T-cell (primary cell): ENCODE measurements at places on chromosomes 11 and 22.

DNA sequence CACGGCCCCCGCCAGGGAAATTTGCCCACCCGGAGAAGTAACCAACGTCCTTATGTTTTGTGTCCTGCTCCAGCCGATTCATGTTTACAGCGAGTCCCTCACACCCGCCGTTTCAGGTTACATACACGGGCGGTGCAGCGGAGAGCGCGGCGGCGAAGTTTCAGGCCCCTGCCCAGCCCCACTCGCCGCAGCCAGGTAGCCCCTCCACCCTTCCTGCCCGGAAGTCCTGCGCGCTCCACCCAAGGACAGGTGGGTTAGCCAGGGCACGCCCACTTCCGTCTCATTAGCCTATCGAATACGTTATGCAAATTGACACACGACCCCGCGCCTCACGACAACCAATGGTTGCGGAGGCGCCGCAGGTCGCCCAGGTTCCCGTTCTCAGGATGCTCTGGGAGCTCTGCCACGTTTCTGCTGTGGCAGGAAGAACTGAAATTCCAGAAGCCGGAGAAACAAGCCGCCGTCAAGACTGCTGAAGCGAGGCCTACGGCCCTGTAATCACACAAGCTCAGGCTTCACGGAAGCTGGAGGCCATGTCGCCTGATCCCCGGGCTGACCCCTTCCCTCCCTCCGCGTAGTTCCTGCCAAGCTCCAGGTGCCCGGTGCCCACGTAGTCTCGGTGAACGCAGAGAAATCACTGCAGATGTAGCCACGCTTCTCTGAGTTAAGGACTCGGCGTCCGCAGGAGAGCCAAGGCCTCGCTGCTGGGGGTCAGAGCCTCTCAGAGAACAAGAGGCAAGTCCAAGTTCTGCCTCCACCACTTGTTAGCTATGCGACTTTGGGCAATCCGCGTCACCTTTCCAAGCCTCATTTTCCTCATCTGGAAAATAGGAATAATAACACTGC is 22.4 kb upstream of the MYH9 start:
- DNase-seq = peak; percentile 63

DNA sequence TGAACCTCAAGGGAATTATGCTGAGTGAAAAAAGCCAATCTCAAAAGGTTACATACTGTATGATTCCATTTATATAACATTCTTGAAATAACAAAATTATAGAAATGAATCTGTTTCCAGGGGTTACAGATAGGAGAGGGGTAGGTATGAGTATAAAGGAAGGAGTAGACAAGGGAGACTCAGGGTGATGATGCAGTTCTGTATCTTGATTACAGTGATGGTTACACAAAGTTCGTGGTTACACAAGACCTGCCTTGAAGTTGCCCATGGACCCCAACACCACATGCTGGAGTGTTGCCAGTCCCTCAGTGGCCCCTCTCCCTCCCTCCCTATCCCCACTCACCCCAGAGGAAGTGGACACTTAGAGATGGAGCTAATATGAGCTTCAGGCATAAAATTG is 20.3 kb downstream of the STK33 start:
- no peak for DNase-seq

GRCh38 chr11:117314840-117315239 is 1.2 kb downstream of the BACE1 start:
- no peak for DNase-seq

DNA sequence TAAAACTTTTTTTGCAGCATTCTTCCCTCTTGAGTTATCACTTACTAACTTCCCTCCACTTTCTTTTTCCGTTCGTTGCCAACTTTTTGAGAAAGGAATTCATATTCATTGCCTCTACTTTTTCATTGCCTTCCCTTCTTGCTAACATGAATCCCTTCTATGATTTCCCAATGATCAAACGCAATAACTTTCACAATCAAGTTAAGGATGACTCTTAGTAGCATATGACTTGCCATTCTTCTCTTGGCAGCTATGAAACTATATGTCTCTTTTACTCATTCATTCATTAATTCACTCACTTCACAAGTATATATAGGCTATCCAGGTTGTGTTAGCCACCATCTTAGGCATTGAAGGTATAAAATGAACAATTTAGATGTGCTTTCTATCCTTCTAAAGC is 16.6 kb upstream of the ARHGAP20 start:
- DNase-seq = no peak

GRCh38 chr11:121716060-121716459 is 263.3 kb upstream of the SORL1-AS1 start:
- DNase-seq = no peak

DNA sequence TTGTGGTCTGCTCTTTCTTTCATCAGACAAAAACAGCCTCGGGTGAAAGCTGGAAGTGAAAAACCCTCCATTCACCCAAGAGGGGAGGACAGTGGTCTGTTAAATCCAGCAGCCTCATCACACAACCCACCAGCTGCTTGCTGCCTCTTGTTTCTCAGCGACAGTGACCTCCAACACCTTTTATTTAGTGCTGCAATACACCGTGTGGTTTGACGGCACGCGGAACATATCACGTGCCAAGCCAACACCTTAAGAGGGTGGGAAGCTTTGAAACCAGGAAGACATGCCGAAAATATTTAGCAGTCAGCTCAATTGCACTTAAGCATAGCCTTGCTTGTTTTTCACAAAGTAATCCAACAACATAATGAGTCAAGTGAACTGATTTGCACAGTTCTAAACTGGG is 39.8 kb upstream of the POGLUT3 start:
- peak; percentile 36 for DNase-seq

DNA sequence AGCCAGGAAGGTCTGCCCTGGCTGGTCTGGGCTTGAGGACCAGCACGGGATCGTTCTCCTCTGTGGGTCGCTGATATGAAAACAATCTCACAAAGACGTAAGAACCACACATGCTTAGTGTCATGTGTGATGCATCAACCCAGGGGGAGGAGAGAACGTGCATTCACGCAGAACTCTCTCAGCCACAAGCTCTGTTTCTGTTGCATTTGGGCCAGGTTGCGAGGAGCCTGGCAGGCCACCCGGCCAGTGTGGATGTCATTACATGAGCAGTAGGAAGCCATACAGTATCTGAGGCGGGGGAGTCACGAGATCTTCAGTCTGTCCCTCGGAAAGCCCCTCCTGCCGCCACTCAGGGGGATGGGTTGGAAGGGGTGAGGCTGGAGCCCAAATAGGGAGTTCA is 53.1 kb upstream of the KCNQ1OT1 start:
- no peak for DNase-seq

DNA sequence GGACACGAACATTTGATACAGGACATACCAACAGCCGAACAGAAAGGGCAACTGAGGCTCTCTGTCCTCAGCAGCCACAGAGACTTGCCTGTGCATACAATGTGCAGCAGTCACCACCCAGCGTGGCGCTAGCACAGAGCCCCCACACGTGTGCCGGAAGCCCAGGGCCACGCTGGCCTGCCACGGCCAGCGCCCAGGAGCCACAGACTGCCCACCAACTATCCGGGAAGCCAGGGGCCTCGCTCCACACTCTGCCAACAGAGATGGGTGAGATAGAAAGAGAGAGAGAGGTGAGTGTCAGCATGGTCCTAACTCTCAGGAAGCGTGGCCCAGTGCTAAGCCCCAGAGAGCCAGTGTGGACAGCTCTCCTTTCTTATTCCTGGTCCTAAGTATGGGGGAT is 11.7 kb downstream of the TMPRSS5 start:
- no peak for DNase-seq

DNA sequence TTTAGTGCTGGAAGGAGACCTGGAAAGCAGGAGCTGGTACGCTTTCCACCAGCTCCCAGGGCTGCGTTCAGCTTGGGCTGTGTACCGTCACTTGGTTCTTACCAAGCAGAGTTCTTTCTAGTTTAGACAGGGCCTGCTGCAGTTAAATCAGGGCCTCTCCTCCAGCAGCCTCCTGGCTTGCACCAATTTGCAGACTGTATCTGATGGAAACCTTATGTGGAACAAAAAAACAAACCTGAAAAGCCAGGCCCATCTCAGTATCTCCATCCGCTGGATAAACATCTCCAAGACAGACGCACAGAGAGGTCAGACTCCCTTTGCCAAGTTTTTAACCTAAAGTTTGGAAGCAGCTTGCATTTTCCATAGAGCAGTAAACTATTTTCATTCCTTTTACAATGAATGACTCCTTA is 288.6 kb upstream of the SORL1-AS1 start:
- DNase-seq = no peak

DNA sequence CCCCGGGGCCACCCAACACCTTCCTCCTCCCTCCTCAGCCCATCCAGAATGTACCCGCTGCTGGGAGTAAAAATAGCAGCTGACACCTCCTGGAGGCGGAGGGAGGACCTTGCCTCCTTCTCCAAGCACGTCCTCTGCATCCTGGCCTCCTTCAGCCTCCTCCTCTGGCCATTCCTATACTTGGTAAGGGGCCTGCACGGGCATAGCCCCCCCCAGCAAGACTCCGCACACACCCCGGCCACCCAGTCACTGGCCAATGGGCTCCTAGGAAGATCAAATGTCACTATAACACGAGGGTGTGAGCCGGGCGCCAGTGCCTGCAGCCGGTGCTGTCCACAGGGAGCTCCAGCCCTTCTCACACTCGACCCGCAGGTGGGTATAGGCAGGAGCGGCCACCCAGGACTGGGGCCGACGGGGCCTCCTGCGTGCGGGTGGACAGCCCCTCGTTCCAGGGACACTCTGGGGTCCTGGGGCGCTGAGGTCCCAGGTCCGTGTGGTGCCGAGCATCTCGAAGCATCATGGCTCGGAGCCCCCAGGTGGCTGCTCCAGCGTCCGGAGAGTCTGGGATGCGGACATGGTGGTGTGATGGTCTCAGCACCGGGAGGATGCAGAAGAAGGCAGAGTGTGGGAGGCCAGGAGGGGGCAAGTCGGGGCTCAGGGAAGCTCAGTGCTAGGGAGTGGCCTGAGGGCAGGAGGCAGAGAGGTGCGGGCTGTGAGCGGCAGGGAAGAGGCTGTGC is at the start of gene TNNT3:
TSS of gene TNNT3 (plus strand) at position 313 of the 737 bp plus-strand sequence. CDS start 3,172 bp downstream, outside the sequence.
- no peak for DNase-seq

DNA sequence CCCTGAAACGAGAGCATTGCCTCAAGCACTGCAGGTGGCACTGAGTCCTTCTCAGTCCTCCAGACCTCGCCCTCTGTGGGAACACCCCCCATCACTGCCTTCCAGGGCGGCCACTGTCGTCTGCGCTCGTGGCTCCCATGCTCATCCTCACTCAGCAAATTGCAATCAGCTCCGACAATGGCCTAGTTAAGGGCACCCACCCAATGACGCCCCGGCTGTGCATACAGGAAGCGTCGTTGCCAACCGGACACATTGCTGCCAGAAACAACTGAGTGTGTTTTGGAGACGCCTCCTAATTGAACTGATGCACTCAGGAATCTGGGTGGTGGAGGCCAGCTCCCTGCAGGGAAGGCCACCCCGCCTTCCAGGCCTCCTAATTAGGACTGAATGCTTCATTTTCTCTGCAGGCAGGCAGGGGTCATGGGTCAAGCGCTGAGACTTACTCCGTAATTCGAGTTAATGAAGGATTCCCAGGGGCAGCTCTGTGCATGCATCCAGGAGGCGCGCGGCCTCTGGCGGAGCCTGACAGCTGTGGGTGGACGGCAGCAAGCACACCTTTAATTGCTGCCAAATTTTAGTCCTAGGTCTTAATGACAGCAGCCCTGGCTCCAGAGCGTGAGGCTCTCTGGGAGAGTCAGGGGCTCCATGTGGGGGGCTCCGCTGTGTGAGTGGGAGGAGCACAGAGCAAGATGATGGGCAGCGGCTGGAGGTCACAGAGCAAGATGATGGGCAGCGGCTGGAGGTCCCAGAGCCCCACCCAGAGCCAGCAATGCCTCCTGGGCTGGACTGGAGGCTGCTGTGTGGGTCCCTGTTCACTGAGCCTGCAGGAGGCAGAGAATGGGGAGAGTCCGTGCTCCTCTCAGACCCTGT is 199.0 kb downstream of the BRD1 start:
- no peak for DNase-seq

GRCh38 chr22:20095521-20095920 is 15.5 kb downstream of the DGCR8 start:
- no peak for DNase-seq

- no peak for DNase-seq
Measured at GRCh38 chr11:111851636-111852035, 19.7 kb downstream of the ALG9 start.

- DNase-seq = no peak
Measured at GRCh38 chr11:93100211-93100610, 97.6 kb downstream of the SLC36A4 start.

GRCh38 chr11:76284161-76284560 is 77.9 kb upstream of the WNT11 start:
- DNase-seq = no peak

GRCh38 chr11:108160970-108161566 is 39.7 kb downstream of the ACAT1 start:
- DNase-seq = no peak

DNA sequence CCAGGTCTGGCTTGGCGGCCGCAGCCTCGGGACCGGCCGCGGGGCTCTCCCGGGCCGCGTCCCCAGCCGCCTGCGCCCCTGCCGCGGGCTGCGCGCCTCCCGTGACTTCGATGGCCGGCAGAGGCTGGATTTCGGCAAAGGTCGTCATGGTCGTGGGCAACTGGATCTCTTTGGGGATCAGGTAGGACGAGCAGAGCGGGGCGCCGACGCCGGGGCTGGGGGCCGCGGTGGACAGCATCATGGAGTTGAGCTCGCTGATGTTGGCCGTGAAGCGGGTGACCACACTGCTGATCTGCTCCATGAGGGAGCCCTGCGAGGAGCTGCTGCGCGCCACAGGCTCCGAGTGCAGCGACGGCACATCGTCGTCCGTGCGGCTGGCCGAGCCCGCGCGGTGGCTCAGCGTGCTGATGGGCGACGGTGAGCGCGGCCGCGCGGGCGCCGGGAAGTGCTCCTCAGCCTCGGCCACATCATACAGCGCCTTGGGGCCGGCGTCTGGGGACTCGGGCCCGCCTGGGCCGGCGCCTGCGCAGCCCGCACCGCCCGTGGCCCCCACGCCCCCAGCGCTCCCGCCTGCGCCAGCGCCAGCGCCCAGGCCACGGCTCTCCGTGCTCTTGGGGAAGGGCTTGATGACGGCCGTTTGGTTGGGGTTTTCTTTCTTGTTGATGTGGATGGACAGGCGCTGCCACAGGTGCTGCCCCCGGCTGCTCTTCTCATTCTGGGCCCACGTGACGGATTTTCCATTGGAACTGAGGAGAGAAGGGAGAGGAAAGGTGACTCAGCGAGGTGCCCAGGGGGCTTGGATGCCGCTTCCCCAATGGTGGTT is 171.4 kb upstream of the CTSC start:
- DNase-seq = no peak

DNA sequence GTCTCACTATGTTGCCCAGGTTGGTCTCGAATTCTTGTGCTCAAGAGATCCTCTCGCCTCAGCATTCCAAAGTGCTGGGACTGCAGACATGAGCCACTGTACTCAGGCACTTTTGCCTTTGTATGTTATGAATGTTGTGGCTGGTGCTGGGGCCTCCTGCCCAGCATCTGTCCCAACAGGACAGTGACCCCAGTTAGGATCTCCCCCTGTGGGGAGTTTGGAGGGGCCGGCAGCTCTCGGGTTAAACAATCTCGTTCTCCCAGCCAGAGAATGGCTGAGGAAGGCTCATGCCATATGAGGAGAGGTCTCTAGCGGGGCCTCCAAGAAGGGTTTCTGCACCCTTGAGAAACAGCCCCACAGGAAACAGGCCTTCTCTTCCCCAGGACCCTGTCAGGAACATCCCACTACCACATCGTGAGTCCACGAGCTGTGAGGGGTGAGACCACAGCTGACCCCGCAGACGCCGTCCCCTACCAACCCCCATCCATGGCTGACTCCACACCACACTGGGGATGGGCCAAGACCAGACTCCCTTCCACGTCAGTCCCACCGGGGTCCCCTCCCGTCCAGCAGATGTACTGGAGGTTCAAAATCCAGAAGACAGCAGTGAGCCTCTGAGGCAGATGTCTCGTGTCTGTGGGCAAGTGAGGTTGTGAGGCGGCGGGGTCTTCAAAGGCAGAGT is 54.1 kb downstream of the SHANK2 start:
- DNase-seq = no peak
